ENCODE measurements at places on chromosomes 3 and 15.

DNA sequence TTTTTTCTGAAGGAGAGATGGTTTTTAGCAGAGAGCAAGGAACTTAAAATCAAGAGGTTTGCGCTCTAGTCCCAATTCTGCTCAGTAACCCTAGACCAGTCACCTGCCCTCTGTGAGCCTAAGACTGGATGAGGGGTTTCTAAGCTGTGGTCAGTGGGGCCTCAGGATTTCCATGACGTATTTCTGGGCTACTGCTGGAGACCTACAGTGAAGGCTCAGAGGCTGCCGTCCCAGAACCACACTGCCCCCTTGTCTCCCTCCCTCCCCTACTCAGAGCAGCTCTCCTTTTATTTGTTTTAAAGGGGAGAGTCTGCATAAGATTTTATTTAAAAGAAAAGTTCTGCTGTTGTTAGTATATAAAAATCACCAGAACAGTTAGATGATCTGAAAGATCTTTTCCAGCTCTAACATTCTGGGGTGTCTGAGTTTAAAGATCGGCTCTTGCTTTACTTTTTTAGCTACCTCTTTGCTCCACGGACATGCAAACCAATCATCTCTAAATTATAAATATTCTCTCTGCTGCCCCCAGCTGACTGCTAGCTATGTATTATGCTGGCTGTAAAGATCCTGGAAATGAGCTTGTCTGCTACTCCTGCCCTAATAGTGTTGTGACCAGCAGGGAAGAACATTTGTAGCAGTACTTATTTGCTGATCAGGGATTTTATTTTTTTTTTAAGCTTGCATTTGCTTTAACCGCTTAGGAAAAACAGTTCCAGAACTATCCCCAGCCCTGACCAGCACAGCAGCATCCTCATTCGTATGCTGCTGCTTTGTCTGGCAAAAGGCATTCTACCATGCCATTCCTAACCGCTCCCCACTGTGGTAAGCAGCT, 28.6 kb upstream of the NDUFB4 start:
- no peak for DNase-seq

GRCh38 chr15:73335471-73335870, 33.3 kb downstream of the HCN4 start:
- DNase-seq: no peak

DNA sequence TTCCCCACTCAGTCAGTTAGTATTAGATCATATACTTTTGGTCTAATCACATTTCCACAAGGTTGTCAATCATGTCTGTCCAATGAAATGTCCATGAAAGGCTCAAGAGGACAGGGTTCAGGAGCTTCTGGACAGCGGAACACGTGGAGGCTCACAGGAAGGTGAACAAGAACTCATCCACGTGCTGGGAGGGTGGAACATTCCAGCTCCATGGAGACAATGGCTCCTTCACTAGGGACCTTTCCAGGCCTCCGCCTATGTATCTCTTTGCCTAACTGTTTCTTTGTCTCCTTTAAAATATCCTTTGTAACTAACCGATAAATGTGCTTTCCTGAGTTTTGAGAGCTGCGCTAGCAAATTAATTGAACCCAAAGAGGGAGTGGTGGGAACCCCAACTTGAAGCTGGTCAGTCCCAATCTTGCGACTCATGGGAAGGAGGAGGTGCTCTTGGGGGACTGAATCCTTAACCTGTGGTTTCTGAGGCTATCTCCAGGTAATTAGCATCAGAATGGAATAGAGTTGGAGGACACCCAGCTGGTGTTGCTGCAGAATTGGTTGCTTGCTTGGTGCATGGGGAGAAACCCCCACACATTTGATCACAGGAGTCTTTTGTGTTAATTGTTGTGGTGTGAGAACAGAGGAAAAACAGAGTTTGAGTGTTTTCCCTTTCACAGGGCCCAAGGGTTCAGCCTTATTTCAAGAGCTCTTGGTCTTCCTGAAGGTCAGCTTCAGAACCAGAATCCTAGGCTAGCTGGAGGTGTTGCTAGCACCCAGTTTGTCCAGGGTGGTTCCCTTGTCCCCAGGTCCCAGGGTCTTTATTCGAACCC, 3.0 kb upstream of the TKT start:
- DNase-seq: no peak

DNA sequence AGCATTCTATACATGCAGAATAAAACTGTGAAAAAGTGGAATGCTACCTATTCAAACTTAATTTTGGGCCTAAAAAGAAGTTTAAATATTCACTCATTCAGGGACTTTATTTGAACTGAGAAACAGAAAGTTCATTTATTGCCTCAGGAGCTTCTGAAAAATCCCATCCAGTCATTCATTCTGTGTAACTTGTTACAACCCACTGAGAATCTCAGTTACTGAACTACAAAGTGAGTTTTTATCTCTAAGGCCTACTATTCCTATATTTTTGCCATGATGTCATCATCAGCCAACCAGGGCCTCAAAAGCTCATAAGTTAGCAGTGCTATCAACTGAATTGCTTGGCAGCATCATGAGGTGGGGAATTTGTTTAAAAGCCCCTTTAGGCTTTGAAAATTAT, 98.0 kb upstream of the BOC start:
- DNase-seq: no peak

- peak; percentile 33 for DNase-seq
Observed at GRCh38 chr3:45870099-45870498, 16.2 kb upstream of the CCR9 start.

- no peak for DNase-seq
Observed at GRCh38 chr3:129398803-129399144, 29.7 kb downstream of the EFCAB12 start.

DNA sequence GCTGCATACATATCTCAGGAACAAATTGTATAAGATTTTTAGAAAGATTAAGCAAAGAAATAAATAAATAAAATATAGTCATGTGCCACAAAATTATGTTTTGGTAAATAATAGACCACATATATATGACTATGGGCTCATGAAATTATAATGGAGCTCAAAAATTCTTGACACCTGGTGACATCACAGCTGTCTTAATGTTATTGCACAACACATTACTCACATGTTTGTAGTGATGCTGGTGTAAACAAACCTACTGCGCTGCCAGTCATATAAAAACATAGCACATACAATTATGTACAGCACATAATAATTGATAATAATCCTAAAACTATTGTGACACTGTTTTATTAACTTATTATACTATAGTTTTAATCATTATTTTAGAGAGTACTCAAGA, 1159.1 kb downstream of the SI start:
- DNase-seq: no peak

DNA sequence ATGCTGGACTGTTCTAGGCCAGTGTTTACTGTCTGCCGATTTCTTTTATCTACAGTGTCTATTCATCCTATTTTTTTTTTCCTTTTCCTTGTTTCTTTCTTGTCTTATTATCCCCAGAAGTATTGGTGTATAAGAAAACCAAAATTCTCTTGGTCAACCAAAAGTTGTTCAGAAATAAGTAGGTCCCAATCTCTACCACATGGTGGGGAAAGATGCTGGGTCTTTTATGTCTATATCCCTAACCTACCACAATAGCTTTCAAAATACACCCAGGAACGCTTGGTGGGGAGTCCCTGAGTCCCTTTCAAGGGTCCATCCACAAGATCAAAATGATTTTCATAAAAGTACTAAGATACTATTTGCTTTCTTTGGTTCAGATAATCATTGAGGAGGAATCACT, 225.6 kb downstream of the CLSTN2 start:
- no peak for DNase-seq

DNA sequence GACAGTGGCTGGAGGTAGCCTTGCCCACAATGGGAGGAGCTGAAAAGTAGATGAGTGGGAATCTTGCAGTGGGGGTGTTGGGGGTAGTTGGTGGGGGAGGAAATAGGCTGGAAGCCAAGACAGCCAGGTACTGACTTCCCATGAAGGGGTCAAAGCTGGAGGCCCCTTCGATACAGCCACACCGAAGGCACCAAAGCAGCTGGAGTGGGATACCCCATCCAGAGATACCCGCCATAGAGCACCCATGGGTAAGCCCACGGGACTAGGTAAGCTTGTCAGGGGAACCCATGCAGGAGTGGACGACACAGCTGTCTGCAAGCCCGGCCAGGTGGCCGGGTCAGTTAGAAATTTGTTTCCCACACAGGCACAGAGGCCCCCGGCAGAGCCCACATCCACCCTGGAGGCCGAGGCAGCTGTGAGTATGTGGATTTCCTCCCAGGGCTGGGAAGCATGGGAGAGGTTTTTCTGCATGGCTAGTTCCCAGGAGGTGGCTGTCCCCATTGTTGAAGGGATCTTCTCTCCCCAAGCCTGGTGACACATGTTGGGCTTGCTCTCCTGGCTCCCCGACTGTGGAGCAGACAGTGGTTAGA, 28.6 kb downstream of the PRR23E start:
- no peak for DNase-seq

- no peak for DNase-seq
Observed at GRCh38 chr15:42364529-42364928, 5.2 kb downstream of the CAPN3 start.

DNA sequence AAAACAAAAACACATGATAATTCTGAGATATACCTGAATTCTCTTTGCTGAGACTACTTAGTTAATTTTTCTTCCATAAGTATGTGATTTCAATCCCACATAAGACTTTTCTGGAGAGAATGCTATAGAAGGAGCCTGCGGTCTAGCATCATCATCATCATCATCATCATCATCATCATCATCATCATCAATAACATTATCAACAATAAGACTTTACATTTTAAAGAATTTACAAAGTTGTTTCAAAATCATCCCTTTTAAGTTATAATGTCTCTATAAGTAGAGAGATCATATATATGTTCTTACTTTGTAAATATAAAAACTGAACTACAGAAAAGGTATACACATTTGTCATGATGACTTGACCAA, 965.3 kb downstream of the ROBO1 start:
- DNase-seq: no peak

All from stimulated activated CD8-positive, alpha-beta memory T cell treated with anti-CD3 and anti-CD28 coated beads, Interleukin-2, amount 100 ng/mL, for 48 hours (primary cell).